ENCODE measurements at places on chromosomes 5 and 9.
A peak's percentile ranks its signal among the peaks of the same experiment; 100 is the strongest.

DNA sequence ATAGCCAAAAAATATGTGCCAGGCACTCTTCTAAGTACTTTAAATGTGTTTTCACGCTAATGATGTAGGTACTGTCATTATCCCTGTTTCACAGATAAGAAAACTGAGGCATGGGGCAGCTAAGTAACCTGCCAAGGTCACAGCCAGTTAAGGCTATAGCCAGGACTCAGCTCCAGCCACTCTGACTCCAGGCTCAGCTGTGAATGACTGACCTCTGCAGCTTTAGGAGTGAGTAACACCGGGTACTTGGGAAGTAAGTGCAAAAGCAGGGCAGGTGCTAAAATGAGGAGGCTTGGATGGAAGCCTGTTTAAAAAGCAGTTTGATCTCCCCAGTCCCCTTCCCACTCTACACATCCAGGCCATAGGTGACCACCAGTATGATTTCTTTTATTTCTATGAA lies 10.6 kb upstream of the SHC3 start:
- no peak for DNase-seq

DNA sequence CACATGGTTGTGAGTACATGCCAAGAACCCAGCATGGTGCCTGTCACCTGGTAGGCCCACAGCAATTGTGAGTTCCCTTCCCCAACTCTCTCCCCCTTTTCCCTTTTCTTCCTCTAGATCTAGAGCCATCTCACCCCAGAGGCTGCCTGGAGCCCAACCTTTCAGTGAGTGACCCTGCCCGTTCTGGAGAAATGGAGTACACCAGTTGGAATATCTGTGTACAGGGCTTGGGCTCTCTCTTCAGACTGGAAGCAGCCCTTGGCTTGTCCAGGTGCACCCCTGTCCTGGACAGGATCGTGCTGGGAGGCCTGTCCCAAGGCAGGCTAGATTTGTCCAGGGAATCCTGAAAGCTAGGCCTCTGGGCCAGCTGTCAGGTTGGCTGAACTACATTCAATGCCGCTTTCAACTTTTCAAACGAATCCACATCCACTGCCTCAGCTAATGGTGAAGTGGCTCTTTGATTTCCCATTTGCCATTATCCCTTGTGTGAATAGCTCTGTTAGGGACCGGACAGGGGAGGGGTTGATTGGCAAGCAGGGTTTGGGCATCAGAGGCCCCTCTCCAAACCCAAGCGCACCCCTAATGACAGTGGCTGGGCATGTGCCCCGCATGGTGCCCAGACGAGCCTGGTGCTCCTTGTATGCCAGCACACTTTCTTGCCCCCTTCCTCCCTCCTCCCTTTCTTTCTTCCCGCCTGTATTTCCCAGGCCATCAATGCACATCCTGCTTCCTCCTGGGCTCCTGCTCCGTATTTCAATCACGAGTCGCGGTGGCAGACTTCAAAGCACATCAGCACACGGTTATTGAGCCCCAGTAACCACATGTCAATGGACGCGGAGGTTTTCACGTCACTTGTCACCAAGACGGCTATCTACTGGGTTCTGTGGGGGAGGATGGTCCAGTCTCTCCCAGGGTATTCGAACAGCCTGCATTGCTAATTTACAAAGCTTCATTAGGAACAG lies 211.2 kb downstream of the DAB2IP start:
- no peak for DNase-seq

- no peak for DNase-seq
Observed at GRCh38 chr9:78614892-78615291, 318.0 kb downstream of the PSAT1 start.

DNA sequence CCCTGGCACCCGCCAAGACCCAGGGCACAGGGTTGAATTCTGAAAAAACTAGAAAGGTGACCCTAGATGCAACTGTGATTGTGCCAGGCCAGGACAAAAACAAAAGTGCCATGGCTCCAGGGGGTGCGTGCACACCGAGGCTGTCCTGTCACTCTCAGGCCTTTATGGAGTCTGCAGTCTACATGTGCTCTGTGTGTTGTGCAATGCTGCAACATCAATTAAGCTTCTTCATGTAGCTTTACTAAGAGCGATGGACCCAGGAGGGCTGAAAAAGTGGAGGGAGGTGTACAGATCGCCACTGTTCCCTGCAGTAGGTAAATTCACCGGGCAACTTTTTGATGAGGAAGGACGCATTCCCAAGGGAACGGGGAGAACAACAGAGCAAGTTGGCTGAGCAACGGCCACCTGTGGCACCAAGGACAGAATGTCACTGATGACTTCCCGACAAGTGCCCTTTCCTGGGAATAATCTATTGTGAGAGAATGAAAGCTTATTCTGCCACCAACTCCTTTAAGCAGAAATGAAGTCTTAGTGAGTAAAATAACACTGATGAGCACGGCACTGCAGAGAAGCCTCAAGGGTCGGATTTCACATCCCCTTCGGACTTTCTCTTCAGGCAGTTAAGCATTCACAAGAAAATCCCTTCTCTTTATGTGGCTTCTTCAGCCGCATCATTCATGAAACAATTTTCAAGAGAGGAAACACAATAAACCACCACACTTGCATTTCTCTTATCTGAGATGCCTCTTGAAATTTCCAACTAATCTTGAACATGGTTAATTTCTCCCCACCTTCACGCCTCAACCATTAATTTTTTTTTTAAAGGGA lies 149.6 kb downstream of the DROSHA start:
- peak; percentile 22 for DNase-seq

GRCh38 chr9:114937516-114937915 lies 7.1 kb upstream of the TNFSF8 start:
- DNase-seq = no peak

- no peak for DNase-seq
Observed at GRCh38 chr5:160685219-160685618, 166.8 kb downstream of the ATP10B start.

All from astrocyte (in vitro differentiated cells and primary cell).